Sigmoid colon (tissue), 7 donors: ENCODE measurements at places on chromosomes 3 and 15. TPM values are rescaled to one million over a fixed set of nuclear protein-coding genes. Genes with fewer than 3 reads are reported as not detected.

HOMER2 gene
- total RNA-seq, result 12.5 TPM

MFN1 gene
- 42.1 TPM for total RNA-seq

DNA sequence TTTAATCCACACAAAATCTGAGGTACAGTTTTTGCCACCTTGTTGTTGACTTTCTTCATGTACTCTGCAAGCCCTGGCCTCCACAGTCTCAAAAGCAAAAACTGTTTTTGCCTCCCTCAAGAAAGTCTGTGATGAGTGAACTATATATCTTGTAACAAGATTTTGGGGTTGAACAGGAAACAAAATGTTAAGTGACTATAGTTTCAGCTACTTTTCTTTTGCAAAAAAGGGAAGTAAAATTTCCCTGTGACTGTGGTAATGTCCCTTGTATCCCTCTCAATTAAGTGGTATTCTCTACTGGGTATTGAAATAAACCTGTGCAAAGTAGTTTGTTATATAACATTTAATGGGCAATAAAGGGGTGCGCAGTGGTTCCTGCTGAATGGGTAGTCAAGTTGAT, 21.3 kb upstream of the SCAANT1 start:
- no peaks in the 10 kb centered on the region for H3K27me3 ChIP-seq
- no peak overlapping the region for H3K27ac ChIP-seq

SLC51A gene
- total RNA-seq, result not detected

DNA sequence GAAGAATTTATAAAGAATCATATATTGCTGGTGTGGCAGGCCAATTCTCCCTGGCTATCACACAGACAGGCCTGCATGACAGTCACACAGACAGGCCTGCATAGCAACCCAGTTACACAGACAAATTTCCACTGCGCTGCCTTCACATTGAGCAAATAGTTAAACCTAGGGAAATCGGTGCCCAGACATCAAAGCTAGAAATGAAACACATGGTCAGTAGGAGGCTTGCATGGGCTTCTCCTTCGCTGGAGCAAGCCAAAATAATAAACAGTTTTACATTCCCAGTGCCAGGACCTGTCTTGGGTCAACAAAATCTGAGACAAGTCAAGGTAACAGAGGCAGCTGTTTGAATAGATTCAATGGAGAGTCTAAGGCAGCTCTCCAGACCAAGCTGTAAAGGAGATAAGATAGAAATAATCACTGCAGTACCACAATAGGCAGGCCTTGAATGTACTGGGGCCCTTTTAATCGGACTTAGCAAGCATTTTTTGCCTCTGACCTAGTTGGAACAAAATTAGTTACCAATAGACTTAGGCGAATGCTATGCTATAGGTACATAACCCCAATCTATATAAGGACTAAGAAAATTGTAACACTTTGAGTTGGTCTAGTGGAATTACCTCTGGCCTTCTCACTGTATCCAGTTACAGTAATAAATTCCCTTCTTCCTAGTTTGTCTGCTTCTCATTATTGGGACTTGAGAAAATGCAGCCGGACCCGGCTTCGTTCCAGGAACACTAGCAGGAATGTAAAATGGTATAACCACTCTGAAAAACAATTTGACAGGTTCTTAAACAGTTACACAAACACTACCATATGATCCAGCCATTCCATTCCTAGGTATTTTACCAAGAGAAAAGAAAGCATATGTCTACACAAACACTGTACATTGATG, 274.7 kb upstream of the UBE2E2 start:
- no peak for DNase-seq
- peak overlapping the region; percentile 73 for H3K27ac ChIP-seq
- no peaks in the 10 kb centered on the region for H3K27me3 ChIP-seq
- H3K4me3 ChIP-seq, result no peak overlapping the region
- H3K36me3 ChIP-seq, result no peaks in the 10 kb centered on the region

GRCh38 chr3:16290007-16290826, 25.2 kb downstream of the OXNAD1 start:
- H3K36me3 ChIP-seq, result peaks cover 3% of the 10 kb centered on the region
- no peaks in the 10 kb centered on the region for H3K27me3 ChIP-seq
- no peak overlapping the region for H3K4me3 ChIP-seq
- H3K27ac ChIP-seq, result no peak overlapping the region
- DNase-seq, result no peak
- H3K4me1 ChIP-seq, result peaks cover 8% of the 10 kb centered on the region

PPM1M gene
- 25.7 TPM for total RNA-seq

BUB1B gene
- total RNA-seq, result 0.33 TPM

UBA3 gene
- total RNA-seq, result 53.6 TPM

- no peaks in the 10 kb centered on the region for H3K4me1 ChIP-seq
- H3K27me3 ChIP-seq, result no peaks in the 10 kb centered on the region
- no peak overlapping the region for H3K27ac ChIP-seq
- DNase-seq, result no peak
- no peak overlapping the region for H3K4me3 ChIP-seq
- H3K36me3 ChIP-seq, result peaks cover 57% of the 10 kb centered on the region
Observed at GRCh38 chr15:42160136-42160535, 3.7 kb upstream of the PLA2G4F start.

DNA sequence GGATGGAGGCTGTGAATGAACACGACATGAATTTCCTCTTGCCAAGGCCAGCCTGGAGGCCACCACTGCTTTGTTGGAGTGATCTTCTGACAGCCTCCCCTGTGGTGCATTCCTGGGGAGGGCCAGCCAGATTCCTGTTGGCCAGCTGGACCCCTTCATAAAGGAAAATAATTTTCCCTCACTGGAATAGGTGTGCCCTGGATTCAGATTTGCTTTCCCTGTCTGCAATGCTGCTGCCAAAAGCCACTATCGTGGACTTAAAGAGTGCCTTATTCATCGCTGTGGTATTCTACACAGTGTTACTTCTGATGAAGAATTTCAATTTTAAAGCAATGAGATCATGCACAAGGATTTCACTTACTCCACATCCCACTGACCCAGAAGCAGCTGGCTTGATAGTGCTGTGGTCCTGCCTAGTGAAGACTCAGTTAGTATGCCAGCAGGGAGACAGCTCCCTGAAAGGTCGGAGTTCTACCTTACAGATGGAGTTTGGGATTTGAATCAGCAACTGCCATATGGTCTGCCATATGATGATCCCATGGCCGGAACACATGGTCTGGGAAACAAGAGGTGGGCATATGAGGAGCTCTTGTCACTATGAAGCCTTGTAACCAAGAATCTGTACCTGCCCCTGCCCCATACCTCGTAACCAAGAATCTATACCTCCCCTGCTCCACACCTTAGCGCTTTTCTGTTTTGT, 145.2 kb downstream of the KLF13 start:
- DNase-seq, result no peak
- no peaks in the 10 kb centered on the region for H3K4me1 ChIP-seq
- no peak overlapping the region for H3K27ac ChIP-seq
- no peaks in the 10 kb centered on the region for H3K27me3 ChIP-seq

SLC22A14 gene
- not detected for total RNA-seq

GRCh38 chr3:117266806-117267205, 557.2 kb downstream of the TUSC7 start:
- no peaks in the 10 kb centered on the region for H3K27me3 ChIP-seq
- no peak for DNase-seq
- no peak overlapping the region for H3K27ac ChIP-seq
- no peaks in the 10 kb centered on the region for H3K36me3 ChIP-seq
- H3K4me3 ChIP-seq, result no peak overlapping the region
- H3K4me1 ChIP-seq, result no peaks in the 10 kb centered on the region

DNA sequence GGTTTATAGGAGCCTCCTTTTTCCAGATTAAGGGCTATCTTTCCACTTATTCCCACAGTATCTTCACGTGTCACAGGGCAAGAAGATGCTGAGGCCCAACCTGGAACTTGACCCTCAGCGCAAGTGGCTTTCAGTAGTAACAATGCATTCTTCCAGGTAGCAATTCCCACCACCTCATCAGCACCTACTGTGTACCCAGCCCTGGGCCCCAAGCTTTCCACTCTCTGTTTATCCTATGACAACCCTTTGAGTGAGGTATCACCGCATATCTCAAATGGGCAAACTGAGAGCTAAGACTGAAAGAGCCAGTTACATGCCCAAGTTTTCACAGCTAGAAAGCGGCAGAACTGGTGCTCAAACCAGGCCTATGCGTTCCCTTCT, 88.2 kb downstream of the CPN2 start:
- DNase-seq, result no peak
- H3K36me3 ChIP-seq, result no peaks in the 10 kb centered on the region
- H3K4me1 ChIP-seq, result peaks cover 19% of the 10 kb centered on the region
- no peaks in the 10 kb centered on the region for H3K27me3 ChIP-seq

DNA sequence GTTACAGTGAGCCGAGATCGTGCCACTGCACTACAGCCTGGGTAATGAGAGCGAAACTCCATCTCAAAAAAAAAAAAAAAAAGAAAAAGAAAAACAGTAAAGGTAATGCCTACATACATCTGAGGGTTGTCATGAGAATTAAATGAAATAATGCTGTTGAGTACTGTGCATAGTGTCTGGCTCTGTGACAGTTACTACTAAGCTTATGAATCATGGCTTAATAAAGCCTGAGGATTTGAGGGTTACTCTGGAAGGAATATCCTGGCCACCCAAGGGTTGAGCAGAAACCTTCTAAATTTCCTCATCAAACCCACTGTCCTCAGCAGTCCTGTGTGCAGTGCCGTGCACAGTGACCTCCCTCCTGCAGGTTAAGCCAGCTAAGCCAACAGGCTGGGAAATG, 26.8 kb upstream of the ELP6 start:
- peaks cover 13% of the 10 kb centered on the region for H3K4me1 ChIP-seq
- no peak overlapping the region for H3K4me3 ChIP-seq
- DNase-seq, result no peak
- no peaks in the 10 kb centered on the region for H3K27me3 ChIP-seq
- H3K27ac ChIP-seq, result no peak overlapping the region

- no peaks in the 10 kb centered on the region for H3K27me3 ChIP-seq
- H3K27ac ChIP-seq, result no peak overlapping the region
- H3K36me3 ChIP-seq, result no peaks in the 10 kb centered on the region
Observed at GRCh38 chr15:91873138-91873536, 19.6 kb downstream of the SLCO3A1 start.

DNA sequence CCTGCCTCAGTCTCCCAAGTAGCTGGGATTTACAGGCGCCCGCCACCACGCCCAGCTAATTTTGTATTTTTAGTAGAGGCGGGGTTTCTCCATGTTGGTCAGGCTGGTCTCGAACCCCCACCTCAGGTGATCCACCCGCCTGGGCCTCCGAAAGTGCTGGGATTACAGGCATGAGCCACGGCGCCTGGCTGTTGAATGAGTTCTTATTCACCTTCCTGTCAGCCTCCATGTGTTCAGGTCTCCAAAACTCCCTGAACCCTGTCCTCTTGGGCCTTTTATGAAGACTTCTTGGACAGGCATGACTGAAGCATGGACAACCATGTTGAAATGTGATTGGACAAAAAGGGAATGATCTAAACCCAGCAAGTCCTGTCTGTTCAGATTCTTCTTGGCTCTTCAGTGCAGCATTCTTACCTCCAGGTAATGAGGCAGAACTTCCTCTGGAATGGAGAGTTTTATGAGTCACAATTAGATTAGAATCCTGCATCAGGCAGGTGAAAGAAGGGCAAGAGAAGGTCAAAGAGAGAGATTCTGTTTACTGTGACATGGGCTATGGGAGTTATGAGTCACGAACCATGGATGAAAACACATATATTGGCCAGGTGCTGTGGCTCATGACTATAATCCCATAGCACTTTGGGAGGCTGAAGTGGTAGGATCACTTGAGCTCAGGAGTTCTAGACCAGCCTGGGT, 23.1 kb upstream of the EIF4A2 start:
- no peak overlapping the region for H3K4me3 ChIP-seq
- no peak for DNase-seq
- no peaks in the 10 kb centered on the region for H3K4me1 ChIP-seq
- no peak overlapping the region for H3K27ac ChIP-seq
- H3K36me3 ChIP-seq, result no peaks in the 10 kb centered on the region
- no peaks in the 10 kb centered on the region for H3K27me3 ChIP-seq

GRCh38 chr15:61050844-61051568, 178.1 kb downstream of the RORA start:
- no peak for DNase-seq
- H3K36me3 ChIP-seq, result no peaks in the 10 kb centered on the region
- H3K27ac ChIP-seq, result peak overlapping the region; percentile 36
- no peaks in the 10 kb centered on the region for H3K4me1 ChIP-seq
- H3K4me3 ChIP-seq, result no peak overlapping the region
- H3K27me3 ChIP-seq, result no peaks in the 10 kb centered on the region

AGBL1 gene
- not detected for total RNA-seq

- no peak overlapping the region for H3K4me3 ChIP-seq
- no peak overlapping the region for H3K27ac ChIP-seq
- no peaks in the 10 kb centered on the region for H3K4me1 ChIP-seq
Observed at GRCh38 chr3:65706301-65706700, 332.4 kb downstream of the MAGI1 start.

DNA sequence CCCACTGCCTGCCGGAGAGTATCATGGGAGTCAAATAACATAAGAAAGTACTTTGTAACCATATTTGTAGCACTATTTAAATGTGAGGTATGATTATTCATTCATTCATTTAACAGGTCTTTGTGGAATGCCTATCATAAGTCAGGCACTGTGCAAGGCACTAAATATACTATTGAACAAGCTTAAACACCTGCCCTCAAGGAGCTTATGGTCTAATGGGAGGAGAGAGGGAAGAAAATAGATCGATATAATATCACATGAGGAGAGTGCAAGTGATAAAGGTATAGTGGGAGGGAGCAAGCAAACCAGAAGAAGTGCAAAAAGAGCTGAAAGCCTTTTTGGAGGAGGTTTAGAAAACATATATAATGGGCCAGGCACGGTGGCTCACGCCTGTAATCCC, 3.3 kb upstream of the HERC1 start:
- no peaks in the 10 kb centered on the region for H3K36me3 ChIP-seq
- H3K4me3 ChIP-seq, result no peak overlapping the region
- DNase-seq, result no peak
- peak overlapping the region; percentile 48 for H3K27ac ChIP-seq
- no peaks in the 10 kb centered on the region for H3K27me3 ChIP-seq

EHHADH gene
- 7.6 TPM for total RNA-seq

DNA sequence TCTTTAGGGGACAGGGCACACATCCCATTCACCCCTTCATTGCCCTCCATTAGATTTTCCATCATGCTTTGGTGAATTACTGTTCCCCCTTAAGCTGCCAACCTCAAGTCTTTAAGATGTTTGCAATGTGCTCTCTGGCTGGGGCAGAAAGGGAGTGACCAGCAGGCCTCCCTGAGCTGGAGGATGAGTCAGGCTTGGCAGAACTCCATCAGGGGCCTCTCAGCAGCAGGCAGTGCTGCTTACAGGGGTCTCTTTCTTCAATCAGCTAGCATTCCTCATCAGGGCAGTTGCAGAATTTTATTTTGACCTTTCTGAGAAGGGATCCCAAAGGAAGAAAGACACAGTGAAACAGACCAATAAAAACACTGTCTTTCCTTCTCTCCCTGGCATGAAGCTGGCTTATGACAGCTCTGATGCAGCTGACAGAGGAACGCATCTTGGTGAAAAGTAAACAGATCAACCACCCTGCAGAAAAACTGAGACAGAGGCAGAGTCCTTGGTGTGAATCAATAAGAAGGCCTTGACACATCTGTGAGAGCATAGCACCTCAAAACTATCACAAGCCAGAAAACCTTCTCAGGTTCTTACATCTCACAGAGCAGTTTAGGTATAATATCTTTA, 88.7 kb upstream of the MRPL3 start:
- no peak for DNase-seq
- H3K27ac ChIP-seq, result no peak overlapping the region
- no peaks in the 10 kb centered on the region for H3K27me3 ChIP-seq
- no peaks in the 10 kb centered on the region for H3K36me3 ChIP-seq
- no peak overlapping the region for H3K4me3 ChIP-seq

LSM3 gene
- total RNA-seq, result 13.4 TPM

AP3B2 gene
- 1.2 TPM for total RNA-seq

MYEF2 gene
- total RNA-seq, result 39.2 TPM

- H3K4me1 ChIP-seq, result no peaks in the 10 kb centered on the region
- no peaks in the 10 kb centered on the region for H3K27me3 ChIP-seq
- no peak overlapping the region for H3K27ac ChIP-seq
- no peaks in the 10 kb centered on the region for H3K36me3 ChIP-seq
Observed at GRCh38 chr3:23038471-23038870, 164.7 kb upstream of the UBE2E2 start.
